ENCODE measurements at places on chromosomes 11 and 22. TPM values are rescaled to one million over a fixed set of nuclear protein-coding genes. Genes with fewer than 3 reads are reported as not detected.

PRMT3 gene
- 7.9 TPM for total RNA-seq

PGR gene
- total RNA-seq = 25.2 TPM

GRCh38 chr11:23679981-23680380, 816.9 kb upstream of the LUZP2 start:
- no peaks in the 10 kb centered on the region for H3K4me1 ChIP-seq
- H3K27me3 ChIP-seq = no peaks in the 10 kb centered on the region
- no peaks in the 10 kb centered on the region for H3K36me3 ChIP-seq
- no peak for DNase-seq

DNA sequence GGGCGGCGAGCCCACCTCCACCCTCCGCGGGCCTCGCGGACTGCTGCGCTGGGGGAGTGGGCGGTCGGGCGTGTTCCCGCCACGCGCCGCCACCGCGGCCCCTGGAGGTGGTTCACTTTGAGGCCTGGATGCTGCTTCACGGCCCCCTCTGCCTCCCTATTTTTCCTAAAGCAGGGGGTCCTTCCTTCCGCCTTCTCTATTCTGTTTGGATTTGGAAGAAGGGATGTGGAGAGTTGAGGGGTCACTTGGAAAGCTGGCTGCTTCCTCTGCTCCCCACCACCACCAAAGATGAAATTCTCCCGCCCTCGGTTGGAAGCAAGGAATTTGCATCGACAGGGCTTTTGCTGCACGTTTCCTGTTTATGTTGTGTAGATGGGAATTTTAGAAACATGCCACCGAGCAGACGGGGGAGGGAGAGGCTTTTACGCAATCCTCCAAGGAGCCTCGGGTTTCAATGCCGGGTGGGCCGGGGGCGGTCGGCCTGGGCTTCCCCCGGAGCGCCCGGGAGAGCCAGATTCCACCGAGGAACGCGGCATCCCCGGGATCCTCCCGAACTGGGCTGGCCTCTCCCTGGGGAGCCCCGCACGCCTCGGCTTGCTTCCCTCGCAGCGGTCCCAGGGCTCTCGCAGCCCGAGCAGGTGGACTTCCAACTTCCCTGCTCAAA, 403 bp upstream of the SBF2 start:
- H3K4me3 ChIP-seq = peak overlapping the region; percentile 94
- peaks cover 5% of the 10 kb centered on the region for H3K4me1 ChIP-seq
- DNase-seq = no peak
- peak overlapping the region; percentile 91 for H3K27ac ChIP-seq

DNA sequence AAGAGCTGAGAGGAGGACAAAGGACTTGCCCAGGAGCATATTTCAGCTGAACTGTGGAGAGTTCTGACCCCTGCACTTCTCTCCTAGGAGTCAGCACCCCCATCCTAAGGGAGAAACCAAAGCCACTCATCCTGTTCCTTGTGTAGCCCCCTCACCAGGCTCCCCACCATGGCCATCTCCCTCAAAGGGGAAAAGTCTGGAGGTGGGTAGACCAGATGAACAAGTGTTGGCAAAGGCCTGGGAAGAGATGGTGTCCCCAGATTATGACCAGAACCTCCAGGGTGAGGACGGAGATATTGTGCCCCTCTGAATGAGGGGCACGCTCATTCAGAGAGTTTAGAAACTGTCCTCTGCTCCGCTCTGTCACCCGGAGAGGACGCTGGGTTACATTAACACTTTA, 880.0 kb downstream of the BRD1 start:
- H3K36me3 ChIP-seq = no peaks in the 10 kb centered on the region
- H3K27ac ChIP-seq = no peak overlapping the region
- no peak overlapping the region for H3K4me3 ChIP-seq
- DNase-seq = no peak
- H3K4me1 ChIP-seq = peaks cover 7% of the 10 kb centered on the region

- no peak overlapping the region for H3K4me3 ChIP-seq
- peaks cover 7% of the 10 kb centered on the region for H3K4me1 ChIP-seq
- H3K36me3 ChIP-seq = no peaks in the 10 kb centered on the region
- no peaks in the 10 kb centered on the region for H3K27me3 ChIP-seq
- DNase-seq = no peak
- H3K27ac ChIP-seq = no peak overlapping the region
Observed at GRCh38 chr11:87300640-87301380, 263.1 kb downstream of the TMEM135 start.

GRCh38 chr22:28817919-28818859, 17.8 kb upstream of the XBP1 start:
- H3K27ac ChIP-seq = peak overlapping the region; percentile 32
- peaks cover 17% of the 10 kb centered on the region for H3K4me1 ChIP-seq
- no peak for DNase-seq
- H3K4me3 ChIP-seq = no peak overlapping the region
- H3K27me3 ChIP-seq = no peaks in the 10 kb centered on the region

Measured in thoracic aorta (tissue), 2 donors.